RWPE1 (cell line): ENCODE measurements at places on chromosomes 6 and 20.

- no peak for DNase-seq
These were observed 121.7 kb downstream of the UTRN start for GRCh38 chr6:144406796-144407195.

DNA sequence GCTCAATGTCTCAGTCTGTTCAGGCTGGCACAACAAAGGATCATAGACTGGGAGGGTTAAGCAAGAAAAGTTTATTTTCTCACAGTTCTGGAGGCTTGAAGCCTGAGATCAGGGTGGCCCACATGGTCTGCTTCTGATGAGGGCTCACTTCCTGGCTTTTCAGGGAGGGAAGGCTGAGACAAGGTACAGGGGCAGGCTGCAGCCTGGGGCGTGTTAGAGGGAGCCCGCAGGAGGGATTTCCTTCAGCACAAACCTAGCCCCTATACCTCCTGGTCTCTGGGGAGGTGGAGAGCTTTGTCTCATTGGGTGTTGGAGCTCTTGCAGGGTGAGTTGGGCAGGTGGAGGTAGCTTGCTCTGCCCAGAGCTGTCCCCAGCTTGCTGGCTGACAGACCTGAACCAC is 81.1 kb upstream of the GPR6 start:
- DNase-seq: no peak

DNA sequence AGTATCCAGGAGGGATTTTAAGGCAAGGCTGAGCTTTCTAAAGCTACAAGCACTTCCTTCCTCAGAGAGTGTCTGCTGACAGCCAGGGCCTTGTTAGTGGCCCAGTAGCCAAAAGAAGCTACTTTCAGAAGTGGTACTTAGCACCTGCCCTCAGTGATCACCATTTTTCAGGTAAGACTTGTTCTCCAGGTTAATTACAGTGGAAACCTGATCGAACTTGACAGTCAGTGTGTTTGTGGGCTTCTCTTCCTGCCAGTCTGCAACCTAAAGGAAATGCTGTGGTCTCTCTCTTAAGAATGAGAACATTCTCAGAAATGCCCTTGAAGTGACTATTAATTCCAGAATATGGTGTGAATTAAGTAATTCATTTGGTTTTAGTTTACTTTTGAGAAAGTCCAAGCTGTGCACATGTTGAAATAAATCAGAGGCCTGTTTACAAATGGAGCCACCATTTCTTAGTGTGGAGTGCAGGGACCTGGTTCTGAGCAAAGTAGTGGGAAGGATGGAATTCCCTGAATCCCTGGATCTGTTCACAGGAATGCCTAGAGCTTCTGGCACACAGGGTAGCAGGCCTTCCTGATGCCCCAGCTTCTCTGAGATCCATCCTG is 185.3 kb upstream of the AGPAT4 start:
- no peak for DNase-seq

DNA sequence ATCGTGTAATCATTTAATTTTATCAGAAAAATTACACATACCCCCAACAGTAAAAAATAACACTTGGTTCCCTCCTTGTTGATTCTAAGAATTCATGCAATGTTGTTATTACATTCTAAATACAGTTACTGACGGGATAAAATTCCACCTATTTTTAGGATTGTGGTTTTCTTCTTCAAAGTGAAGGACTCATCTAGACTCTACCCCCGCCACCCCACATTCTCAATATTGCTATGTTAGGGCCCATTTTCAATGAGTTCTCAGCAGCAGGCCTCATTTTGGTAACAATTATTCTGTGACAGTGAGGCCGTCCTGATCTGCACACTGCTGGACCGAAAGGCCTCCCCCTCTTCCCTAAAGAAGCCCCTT is 43.5 kb downstream of the PREX1 start:
- DNase-seq: no peak

DNA sequence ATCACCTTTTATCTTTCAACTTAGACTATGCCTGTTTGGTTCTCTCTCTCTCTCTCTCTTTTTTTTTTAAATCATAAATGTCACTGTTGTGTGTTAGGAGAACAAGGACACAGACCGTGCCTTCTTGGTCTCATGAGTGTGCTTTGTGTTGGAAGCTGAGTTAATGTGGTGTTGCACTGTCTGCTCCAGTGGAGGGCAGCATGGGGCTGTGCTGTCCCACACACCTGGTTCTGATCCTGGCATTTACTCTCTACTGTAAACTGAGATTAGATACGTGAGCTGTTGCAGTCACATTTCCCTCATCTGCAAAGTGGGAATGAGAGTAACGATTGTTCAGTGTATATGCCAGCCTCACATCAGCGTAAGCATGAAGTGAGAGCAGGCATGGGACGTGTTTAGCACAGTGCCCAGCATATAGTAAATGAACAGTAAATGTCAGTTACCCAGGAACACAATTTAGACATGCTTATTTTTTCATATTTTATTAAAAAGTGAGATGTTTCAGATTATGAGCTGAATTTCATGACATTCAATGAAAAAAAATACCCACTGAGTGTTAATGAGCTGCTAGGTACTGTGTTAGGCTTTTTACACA is 161.1 kb downstream of the FARS2 start:
- peak; percentile 19 for DNase-seq

GRCh38 chr6:40512340-40512739 is 74.8 kb downstream of the LRFN2 start:
- no peak for DNase-seq

DNA sequence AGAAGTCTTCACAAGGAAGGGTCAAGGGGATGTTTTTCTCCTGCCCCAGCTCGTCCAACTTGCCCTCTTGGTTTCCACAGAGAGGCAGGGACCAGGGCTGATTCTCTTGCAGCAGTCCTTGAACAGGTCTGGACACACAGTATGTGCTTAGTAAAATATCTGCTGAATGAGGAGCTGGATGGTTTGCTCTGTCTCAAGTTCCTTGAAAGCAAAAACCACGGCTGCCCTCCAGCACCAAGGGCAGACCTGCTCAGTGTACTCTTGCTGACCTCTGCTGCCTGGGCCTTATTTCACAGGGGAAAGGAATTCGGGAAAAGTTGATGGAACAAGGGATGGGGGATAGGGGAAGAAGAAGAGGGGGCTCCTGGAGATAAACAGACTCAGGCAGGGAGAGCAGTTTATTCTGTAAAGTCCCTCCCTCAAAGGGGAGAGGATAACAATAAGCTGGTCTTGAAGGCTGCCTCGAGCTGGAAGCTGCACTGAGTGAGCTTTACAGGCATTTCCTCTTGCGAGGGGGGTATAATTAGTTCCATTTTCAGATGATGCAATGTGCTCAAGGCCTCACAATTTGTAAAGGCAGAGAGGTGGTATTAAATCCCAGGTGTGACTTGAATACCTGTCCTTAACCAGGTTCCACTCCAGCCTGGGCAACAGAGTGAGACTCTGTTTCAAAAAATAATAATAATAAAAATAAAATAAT is 10.3 kb downstream of the KCNK5 start:
- no peak for DNase-seq

- DNase-seq: no peak
These were observed 16.3 kb upstream of the RFPL4B start for GRCh38 chr6:112330879-112331265.

GRCh38 chr20:64099086-64099786 is 8.1 kb downstream of the NPBWR2 start:
- no peak for DNase-seq
